ENCODE measurements at places on chromosomes 4 and X.

GRCh38 chr4:166957451-166957850 lies 276.8 kb downstream of the SPOCK3 start:
- DNase-seq: no peak

- no peak for DNase-seq
Measured at GRCh38 chr4:16496501-16496900, 270.2 kb upstream of the TAPT1 start.

DNA sequence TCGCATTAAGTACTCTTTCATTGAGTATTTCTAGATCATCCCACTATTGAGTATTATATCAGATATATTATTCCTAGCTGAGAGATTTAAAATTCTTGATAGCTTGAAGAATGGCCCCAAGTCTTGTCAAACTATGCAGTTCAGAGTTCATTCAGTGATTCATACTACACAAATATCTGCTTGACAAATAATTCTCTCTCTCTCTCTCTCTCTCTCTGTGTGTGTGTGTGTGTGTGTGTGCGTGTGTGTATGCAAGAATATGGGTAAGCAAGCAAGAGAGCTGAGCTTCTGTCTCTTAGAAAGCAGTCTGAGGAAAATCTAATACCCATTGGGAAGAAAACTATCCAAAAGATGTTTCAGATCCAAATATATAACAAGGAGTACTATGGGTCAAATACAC lies 142.0 kb downstream of the SLC10A7 start:
- no peak for DNase-seq

- DNase-seq: no peak
Measured at GRCh38 chr4:89134775-89135319, 23.5 kb downstream of the TIGD2 start.

GRCh38 chr4:11589676-11590075 lies 161.0 kb upstream of the HS3ST1 start:
- DNase-seq: no peak

DNA sequence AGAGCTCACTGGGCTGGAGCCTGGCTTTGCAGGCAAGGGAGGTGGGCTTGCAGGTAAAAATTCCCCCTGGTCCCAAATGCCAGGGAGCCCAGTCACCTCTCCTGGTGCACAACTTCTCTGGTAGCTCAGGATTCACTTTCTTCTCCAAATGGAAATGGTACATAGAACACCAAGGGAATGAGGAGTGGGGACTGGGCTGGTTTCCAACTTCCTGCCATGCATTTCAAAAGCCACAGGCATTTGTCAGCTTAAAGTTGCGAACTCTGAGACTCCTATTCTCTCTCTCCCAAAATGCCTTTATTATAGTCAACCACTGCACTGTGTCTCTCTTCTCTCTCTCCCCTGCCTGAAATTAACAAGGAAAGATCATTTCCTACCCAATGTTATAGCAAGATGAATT lies 177.3 kb downstream of the GRIA3 start:
- no peak for DNase-seq

DNA sequence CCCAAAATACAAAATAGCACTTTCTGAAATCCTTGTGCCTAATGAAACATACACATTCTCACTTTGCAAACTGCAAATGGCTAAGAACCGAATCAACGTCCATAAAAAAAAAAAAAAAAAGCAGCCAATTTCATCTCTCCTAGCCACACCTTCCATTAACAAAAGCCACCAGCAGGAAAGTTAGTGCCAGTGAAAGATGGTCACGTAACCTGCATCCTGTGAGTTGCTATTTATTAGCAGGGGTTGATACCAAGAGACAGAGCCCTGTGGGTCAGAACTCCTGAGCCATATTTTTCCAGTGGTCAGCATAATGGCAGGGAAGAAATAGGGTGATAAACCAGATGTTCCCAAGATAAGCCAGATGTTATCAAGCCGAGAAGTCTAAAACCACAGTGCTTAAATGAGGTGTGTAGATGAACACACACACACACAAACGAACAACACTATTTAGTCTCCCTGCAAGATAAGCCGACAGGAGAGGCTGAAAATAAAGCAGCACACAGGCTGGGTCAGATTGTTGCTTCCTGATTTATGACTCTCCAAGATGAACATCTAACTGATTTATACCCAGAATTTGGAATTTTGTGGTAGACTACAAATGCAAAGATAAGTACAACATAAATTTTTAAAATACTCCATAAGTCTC lies 11.5 kb downstream of the PPARGC1A start:
- no peak for DNase-seq

- DNase-seq: no peak
Measured at GRCh38 chr4:124037236-124037635, 640.6 kb downstream of the SPRY1 start.

- no peak for DNase-seq
Measured at GRCh38 chr4:153181700-153182099, 22.5 kb upstream of the TRIM2 start.

DNA sequence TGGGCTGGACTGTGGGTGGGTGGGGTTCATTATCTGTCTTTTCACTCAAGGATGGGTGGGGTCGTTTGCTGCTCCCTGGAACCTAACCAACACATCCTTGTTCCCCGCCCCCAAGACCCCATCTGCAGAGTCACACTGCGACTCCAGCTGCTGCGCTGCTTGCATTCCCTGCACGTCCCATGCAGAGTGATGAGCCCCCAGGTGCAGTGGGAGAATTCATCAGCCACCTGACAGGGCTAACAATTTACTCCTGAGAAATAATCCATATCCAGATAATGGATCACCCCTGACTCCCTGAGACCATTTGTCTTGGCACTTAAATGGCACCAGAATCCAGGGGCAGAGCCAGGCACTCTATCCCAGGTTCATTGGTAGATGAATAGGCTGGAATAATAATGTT lies 12.4 kb upstream of the ARHGAP36 start:
- DNase-seq: no peak

- no peak for DNase-seq
Measured at GRCh38 chrX:133563705-133564104, 148.4 kb upstream of the GPC4 start.

GRCh38 chr4:20926529-20926928 lies 226.3 kb downstream of the PACRGL start:
- DNase-seq: no peak

DNA sequence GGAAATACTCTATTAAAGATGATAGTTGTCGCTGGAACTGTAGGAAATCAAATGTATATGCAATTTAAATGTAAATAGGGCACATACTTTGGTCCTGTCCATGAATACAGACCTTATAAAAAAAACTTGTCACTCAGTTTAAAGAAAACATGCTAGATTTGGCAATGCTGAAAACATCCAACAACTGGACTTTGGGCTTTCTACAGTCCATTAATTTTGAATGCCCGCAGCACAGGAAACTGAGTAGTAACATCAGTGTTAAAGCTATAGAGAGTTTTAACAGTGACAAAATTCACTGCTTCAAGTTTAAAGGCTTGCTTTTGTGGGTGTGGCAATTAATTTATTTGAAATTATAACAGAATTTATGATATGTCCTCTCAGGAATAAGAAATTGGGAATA lies 578.4 kb downstream of the TRIML1 start:
- DNase-seq: no peak

DNA sequence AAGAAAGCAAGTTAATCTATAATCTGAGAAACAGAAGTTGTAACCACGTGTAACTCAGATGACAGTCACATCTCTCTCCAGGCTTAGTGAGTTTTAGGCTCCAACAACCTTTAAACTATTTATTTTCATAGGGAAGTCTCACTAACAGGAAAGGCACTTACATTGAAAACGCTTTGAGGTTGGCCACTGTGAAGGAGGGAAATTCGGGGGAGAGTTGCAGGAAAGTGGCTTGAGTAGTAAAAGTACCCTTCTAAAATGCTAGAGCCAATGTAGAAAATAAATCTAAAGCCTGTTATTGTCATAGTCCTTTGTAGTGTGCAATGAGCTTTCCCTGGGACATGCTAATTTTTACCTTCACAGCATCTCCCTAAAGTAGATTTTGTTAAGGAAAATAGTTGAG lies 995 bp upstream of the NFXL1 start:
- DNase-seq: no peak

DNA sequence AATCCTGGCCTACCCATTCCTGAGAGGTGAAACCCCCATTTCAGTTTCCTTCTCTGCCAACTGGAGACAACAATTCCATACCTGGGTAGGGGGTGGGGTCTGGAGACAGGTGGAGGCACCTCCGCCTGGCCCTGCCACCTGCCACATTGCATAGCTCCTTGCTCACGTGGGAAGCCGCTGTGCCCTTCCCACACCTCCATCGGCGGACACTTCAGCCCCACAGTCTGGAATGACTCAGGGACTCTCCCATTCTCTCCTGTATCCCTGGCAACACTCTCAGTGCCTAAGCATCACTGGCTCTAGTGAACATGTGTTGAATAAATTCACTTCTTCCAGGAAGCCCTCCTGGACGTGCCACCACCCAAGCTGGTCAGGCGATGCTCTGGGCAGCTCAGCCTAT lies 21.7 kb downstream of the PPP2R2C start:
- no peak for DNase-seq

DNA sequence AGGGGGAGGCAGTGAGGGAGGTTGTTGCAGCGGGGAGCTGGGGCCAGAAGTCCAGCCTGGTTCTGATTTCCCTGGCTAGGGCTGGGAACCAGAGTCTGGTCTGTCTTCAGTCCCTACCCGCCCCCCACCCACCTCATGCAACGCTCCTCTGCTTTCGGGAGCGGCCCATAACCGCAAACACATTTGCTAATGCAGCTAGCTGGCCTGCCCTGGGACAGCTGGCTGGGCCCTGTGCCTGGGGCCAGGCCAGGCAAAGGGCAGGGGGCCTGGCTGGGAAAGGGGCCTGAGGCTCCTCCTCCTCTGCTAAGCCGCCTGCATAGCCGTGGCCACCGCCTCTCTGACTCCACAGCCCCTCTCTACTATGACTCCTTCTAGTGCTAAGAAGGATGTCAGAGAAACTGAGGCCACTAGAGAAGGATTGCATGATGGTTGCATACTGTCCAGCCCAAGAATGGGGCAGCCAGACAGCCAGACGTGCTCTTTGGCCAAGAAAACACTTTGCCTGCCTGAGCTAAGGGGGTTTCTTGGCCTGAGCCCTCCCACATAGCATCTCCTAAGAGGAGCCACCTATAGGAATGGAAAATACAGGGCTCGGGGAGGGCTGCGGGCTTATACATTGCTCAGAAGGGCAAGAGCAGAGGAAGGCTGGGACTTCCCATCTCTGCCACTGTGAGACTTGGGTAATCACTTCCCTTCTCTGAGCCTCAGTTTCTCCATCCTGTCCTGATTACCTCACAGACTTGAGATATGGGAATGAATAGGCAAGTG lies 76.9 kb downstream of the PJA1 start:
- DNase-seq: no peak

- no peak for DNase-seq
Measured at GRCh38 chrX:13142891-13143290, 98.5 kb upstream of the FAM9C start.

GRCh38 chr4:52889354-52889753 lies 27.2 kb downstream of the RASL11B start:
- DNase-seq: no peak

GRCh38 chr4:30264465-30264864 lies 455.7 kb upstream of the PCDH7 start:
- no peak for DNase-seq

DNA sequence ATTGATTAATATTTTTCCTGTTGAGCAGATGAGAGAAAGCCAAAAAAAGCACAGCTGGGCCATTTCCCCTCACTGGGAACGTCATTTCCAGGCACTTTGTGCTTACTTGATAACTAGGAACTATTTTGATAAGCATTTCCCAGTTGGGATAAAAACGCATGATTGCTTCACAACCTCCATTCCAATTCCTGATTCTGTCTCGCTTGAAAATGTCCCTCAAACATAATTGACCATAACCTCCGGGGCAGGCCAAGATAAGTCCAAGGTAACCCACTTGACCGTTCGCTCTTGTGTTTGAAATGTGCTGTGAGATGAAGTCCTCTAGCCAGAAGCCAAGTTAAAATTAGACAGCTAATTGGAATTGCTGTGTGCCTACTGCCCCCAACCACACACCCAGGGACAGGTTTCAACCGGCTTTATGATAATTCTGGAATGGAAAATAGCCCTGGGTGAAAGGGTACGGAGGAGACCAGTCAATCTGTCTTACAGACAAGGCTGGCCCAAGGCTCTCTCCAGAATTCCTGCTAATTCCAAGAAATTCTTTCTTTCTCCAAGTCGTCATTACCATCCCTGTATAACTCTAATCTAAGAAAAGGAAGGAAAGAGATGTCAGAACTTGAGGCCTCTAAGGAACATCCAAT lies 137.1 kb downstream of the MID1 start:
- no peak for DNase-seq

- DNase-seq: no peak
Measured at GRCh38 chrX:133346026-133346425, 69.3 kb downstream of the GPC4 start.

- DNase-seq: no peak
Measured at GRCh38 chrX:140762061-140762460, 52.5 kb downstream of the LINC00632 start.

- DNase-seq: no peak
Measured at GRCh38 chrX:12984603-12985319, 9.9 kb downstream of the TMSB4X start.

- no peak for DNase-seq
Measured at GRCh38 chrX:103536071-103536470, 16.8 kb upstream of the RAB40A start.

- DNase-seq: no peak
Measured at GRCh38 chr4:142567620-142568451, 278.3 kb downstream of the INPP4B start.

- DNase-seq: no peak
Measured at GRCh38 chrX:11309220-11309619, 16.0 kb downstream of the AMELX start.

DNA sequence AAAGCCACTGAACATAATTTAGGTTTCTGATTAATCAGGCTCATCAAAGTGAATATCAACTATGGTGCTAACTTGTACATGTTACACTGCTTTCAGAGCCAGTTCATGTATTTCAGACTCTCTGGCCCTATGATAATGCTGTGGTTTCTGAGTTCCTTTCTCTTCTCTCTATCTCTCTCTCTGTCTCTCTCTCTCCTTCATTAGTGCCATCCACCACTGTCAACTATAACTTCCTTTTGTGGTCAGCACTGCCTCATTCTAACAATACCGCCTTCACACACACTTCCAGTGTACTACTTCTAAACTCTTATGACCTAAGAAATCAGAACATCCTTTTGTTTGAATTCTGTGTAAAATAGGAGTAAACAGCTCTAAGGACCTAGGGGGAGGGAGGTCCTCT lies 907.1 kb downstream of the RPA4 start:
- no peak for DNase-seq

- DNase-seq: no peak
Measured at GRCh38 chr4:4426511-4427120, 39.7 kb downstream of the NSG1 start.

DNA sequence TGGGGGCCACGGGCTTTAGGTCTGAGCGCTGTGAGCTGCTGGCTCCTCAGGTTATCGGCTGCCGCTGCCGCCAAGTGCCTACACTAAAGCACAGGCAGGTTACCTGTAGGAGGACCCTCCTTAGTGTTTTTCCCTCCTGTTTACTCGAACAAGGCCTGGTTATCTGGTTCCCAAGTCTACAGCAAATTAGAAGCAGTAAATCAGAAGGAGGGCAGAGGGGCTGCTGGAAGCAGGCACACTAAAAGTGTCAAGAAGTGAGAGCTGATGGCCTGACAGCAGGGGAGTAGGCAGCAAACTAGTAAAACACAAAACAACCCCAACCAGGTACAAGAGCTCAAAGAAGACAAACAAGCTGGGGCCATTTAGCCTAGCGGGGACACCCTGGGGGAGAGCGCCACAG lies 125.0 kb upstream of the PJA1 start:
- DNase-seq: no peak

Measured in stimulated activated CD4-positive, alpha-beta T cell treated with anti-CD3 and anti-CD28 coated beads, Interleukin-4, amount 100 ng/mL, for 4 hours (primary cell).